ENCODE measurements at places on chromosomes 11 and 22. TPM values are rescaled to one million over a fixed set of nuclear protein-coding genes. Genes with fewer than 3 reads are reported as not detected.

Gene RAPSN
- total RNA-seq = 0.71 TPM

Gene SCGB2A2
- total RNA-seq = not detected

Gene RAB36
- total RNA-seq = not detected

Gene LRRN4CL
- 0.20 TPM for total RNA-seq

Gene FAT3
- not detected for total RNA-seq

Gene RCOR2
- total RNA-seq = 0.17 TPM

Gene PES1
- 89.0 TPM for total RNA-seq

Gene TRPM5
- not detected for total RNA-seq

Gene CEND1
- 4.0 TPM for total RNA-seq

Gene ASRGL1
- total RNA-seq = 10.1 TPM

Data from T-helper 1 cell treated with Interleukin-12 subunit alpha and Interleukin-12 subunit beta and Interleukin-4 antibody, amounts not matched to agents 30 ng/mL and 1 ng/mL, for 36 hours (primary cell).